NCI-H1092 (cell line): ENCODE measurements at places on chromosomes 5 and 9.

GRCh38 chr9:2181792-2182191 is 166.6 kb downstream of the SMARCA2 start:
- no peak for DNase-seq

DNA sequence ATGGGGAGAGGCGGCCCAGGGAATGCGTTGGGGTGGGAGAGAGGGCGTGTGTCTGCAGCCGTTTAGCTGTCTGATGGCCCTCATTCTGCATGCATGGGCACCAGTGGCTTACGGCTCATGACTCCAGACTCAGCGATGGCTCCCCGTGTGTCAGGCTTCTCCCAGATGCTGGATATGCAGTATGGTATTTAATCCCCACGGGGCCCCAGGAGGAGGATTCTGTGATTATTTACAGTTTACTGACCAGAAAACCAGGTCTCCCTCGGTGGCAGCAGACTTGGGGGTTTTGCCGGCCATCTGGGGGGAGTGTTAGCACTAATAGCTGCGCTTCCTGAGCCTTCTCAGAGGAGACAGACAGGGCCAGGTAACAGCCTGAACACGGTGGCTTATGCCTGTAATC is 4.3 kb downstream of the PRDM12 start:
- no peak for DNase-seq

GRCh38 chr5:74282490-74282889 is 358.0 kb downstream of the ENC1 start:
- DNase-seq = no peak

DNA sequence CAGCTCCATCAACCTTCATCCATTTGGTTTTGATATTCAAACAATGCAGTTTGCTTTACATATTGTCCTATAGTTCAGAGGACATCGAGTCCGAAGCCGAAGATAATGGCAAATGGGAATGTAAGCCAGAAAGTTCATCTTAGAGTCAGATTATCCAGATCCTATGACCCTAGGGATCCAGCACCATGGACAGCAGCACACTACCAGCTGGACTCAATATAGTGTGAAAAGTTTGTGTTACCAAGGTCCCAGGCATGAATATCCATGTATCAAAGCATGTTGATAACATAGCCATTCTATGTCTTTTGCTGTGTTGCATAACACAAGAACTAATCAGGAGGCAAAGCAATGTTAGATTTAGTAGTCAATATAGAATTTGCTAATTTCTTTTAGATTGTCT is 46.3 kb downstream of the FSTL4 start:
- no peak for DNase-seq

DNA sequence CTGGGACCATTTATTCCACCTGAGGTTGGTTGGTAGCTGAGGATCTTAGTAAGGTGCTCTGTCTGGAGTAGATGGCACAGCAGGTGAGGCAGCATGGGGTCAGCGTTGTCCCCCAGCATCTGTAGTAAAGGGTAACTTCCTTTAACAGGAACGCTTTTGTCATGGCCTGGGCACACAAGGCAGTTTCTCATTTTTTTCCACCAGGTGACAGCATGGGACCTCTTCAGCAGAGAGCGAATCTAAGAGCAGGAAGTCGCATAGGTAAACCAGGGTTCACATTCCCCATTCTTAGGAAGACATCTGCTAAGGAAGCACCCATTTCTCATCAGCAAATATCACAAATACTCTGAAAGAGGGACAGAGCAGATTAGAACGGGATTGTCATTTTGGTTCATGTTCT is 56.5 kb downstream of the GPR107 start:
- no peak for DNase-seq

- no peak for DNase-seq
These were observed 225.5 kb upstream of the TRIM32 start for GRCh38 chr9:116461632-116462031.

DNA sequence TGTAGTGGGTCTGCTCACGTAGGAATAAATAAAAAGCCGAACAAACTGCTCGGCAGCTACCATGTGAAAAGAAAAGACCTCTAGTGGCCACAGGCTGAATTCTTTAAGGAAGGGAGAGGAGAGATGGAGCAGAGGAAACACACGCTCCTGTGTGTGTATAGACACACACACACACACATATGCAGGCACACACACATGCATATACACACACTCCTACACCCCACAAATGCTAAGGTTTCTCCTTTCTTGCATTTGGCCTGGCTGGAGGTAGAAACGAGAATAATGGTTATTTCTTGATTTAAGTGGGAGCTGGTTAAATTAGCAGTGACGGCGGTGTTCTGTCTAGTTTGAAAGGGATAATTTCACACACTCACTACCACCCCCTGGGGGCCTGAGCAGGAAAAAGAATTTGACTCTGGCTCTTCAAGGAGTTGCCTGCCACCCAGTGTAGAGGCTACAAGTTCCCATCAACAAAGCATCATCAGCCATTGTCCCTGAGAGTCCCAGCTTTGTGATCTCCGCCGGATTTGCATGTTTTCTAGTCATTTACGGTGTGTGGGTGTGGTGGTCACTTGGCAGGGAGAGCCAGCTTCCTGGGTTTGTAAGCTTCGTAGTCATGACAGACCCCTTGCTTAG is at the start of gene INSYN2B:
Gene INSYN2B (minus strand): TSS at position 78 of the 636 bp plus-strand sequence. CDS start 96,597 bp downstream, outside the sequence.
- peak; percentile 44 for DNase-seq

DNA sequence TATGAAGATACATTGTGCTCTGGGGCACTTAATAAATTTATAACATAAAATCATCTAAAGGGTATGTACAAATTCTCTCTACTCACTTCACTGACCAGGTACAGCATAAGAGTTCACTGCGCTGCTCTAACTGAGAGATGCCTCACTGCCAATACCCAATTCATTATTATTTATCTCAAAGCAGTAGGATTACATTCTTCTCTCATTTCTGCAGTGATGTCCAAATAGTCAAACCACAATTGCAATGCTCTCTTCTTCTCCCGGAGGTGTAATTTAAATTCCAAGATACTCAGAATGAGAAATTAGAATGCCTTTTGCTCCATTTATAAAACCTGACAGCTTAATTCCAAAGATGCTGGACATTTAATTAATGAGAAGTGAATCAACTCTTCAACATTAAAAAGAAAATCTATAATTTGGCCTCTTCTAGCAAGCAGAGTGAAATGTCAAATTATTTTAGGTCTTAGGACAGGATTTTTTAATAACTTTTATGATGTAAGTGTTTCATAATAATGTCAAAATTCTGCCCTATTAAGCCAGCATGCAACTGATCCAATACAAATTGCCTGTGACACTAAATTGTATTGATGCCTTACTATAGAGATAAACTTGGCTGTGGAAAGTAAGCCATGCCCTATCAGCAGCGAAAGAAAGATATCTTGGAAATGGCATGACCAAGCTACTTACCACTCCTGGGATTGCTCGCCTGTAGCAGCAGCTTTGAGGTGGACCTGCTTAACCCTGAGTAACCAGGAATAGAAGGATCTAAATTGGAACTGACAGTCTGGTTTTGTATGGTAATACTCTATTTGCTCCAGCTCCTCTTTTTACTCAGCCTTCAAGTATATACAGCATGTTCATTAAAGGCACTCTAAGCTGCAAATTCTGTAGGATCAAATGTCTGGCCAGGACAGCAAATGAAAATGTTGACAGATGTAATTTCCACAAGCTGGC is 374.2 kb upstream of the TYRP1 start:
- DNase-seq = peak; percentile 14

- no peak for DNase-seq
These were observed 115.6 kb upstream of the CPEB4 start for GRCh38 chr5:173772384-173773059.

DNA sequence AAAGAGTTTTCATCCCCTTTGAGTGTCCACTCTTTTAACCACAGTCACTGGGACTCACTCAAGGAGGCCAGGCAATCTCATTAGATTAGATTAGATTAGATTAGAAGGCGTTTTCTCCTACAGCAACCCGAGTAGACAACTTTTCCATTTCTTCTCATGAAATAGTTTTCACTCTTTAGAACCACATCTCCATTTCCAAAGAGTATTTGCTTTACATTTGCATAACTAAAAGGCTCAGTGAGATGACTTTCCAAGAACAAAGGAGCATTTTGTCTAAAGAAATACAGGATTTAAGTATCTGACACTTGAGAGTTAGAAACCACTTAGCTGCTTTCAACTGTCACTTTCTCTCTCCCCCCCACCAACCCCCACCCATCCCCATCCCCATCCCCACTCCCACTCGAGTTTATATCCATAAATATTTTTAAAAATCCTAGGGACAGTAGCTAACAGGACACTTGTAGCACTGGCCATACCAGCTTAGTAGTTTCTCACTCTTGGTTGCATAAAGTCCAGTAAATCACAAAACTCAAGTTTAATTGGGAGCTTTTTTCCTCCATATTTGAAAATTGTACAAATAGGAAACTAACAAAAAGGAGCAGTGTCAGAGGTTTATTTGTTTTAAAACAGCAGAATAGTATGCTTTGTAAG is 2202.9 kb upstream of the WWC1 start:
- no peak for DNase-seq

DNA sequence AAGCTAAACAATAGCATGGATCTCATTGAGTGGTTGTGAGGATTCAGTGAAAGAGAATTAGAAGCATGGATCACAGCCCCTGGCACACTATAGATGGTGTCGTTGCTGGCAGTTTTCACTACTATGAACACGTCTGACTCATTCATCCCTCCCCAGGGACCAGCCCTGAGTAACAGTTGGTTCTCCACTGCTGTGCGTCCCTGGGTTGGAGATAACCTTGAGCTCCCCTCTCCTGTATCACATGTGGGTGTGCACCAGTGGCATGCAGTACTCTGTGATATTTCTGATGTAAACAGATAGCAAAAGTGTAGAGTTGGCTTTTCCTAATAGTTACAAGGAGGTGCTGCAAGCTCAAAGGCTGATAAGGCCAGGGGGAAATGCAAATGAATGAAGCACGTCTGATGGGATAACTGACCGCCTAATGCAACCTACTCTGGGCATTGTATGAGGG is 8.8 kb upstream of the LCP2 start:
- DNase-seq = no peak

- DNase-seq = no peak
These were observed 109.3 kb downstream of the DCP2 start for GRCh38 chr5:113085880-113086409.

GRCh38 chr9:35757226-35757891 is 3.3 kb upstream of the MSMP start:
- DNase-seq = peak; percentile 78

DNA sequence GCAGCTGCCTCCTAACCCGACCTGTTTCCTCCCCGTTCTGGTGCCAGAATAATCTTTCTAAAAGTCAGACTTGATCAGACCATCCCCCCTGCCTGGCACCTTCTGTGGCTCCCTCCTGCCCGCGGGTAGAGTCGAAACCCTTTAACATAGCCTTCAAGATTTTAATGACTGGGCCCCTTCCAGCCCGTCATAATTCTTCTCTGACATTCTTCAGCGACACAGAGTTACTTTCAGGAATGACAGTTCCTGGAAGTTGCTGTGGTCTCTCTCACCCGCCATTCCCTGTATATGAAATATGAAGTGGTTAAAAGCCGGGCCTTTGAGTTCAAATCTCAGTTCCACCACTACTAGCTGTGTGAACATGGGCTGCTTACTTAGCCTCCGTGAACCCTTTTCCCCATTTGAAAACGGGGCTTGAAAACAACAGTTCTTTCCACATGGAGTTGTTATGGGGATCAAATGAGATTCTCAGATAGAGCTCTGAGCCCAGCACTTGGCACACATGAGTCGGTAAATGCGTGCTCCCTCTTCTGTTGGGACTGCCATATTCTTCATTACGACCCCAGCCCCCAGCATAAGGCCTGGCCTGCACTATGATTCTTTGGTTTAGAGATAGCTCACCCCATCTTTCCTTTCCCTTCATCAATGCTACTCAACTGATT is 737 bp downstream of the NANS start:
- DNase-seq = no peak

- DNase-seq = peak; percentile 61
These were observed 19.2 kb downstream of the NOTCH1 start for GRCh38 chr9:136526625-136527066.

GRCh38 chr9:117290856-117291622 is 123.8 kb downstream of the ASTN2 start:
- no peak for DNase-seq

GRCh38 chr5:174531782-174532191 is 192.6 kb upstream of the MSX2 start:
- DNase-seq = no peak

GRCh38 chr5:143228597-143229293 is 174.7 kb downstream of the NR3C1 start:
- DNase-seq = no peak

GRCh38 chr5:148311484-148311883 is 739 bp upstream of the SPINK7 start:
- no peak for DNase-seq

- DNase-seq = no peak
These were observed 2.5 kb upstream of the TENT4A start for GRCh38 chr5:6710551-6711318.

GRCh38 chr5:119011186-119011585 is 22.8 kb upstream of the DTWD2 start:
- no peak for DNase-seq

DNA sequence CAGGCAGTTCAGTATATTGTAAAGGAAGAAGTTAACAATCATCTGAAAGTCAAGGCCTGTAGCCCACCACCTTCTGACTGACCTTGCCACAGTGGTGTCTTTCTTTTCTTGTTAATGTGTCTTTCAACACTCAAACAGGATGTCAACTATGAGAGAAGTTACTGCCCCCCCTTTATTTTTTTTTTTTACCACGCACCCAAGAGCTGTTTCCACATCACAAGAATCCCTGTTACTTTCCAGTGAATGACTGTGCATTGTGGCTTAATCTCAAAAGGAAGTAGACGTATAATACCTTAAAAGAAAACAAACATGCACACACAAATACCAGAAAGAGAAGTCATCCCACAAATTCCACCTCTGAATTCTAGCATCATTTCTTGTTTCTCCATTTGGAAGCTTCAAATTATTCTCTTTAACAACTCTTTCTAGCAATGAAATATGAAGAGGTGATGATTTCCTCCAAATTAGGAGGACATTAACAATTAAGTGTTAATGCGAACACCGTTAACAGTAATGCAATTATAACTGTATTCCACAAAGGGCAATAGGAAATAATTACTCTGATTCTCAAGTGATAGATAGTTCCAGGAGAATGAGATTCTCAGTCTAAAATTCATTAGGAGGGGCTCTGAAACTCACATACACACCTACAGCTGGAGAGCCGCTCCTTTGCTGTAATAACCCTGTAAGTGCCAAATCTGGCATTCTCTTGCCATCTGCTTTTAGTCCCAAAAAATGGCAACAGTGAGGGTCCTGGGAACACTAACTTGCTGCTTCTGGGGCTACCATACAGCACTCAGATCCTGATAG is 201.0 kb downstream of the EFNA5 start:
- DNase-seq = no peak

GRCh38 chr5:66427139-66427442 is 169.1 kb upstream of the MAST4 start:
- no peak for DNase-seq

DNA sequence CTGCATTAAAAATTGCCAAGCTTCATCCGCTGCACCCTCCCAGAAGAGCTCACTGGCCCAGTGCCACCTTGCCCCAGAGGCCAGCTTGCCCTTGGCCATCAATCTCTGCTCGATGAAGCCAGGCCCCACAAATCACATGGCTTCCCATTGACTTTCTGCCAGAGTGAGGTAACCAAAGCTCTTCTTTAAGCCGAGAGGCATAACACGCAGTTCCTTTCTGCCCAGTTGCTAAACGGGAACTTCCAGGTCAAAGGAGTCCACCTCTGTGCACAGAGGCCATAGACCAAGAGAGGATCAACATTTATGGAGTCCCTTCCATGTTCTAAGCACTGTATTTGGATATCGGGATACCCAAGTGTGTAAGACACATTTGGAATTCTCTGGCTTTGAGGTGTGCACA is 208.8 kb downstream of the KIF4B start:
- DNase-seq = no peak

- no peak for DNase-seq
These were observed 308.0 kb downstream of the DOCK8 start for GRCh38 chr9:522658-523057.

GRCh38 chr5:32645246-32645645 is 59.9 kb downstream of the SUB1 start:
- DNase-seq = no peak
